ENCODE measurements at places on chromosomes 16 and 17.

DNA sequence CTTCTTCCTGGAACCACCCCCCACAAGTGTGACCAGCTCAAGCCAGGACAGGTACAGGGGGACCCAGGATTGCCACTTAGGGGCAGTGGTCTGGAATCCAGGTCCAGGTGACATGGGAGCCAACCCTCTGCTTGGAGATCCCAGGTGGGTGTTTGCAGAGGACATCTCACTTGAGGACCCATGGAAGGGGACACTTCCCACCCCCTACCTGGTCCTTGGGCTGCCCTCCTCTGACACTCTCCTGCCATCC is 145.5 kb downstream of the SEC14L1 start:
- no peak for DNase-seq

GRCh38 chr17:62745806-62746205 is 62.3 kb downstream of the MARCHF10 start:
- DNase-seq: no peak

DNA sequence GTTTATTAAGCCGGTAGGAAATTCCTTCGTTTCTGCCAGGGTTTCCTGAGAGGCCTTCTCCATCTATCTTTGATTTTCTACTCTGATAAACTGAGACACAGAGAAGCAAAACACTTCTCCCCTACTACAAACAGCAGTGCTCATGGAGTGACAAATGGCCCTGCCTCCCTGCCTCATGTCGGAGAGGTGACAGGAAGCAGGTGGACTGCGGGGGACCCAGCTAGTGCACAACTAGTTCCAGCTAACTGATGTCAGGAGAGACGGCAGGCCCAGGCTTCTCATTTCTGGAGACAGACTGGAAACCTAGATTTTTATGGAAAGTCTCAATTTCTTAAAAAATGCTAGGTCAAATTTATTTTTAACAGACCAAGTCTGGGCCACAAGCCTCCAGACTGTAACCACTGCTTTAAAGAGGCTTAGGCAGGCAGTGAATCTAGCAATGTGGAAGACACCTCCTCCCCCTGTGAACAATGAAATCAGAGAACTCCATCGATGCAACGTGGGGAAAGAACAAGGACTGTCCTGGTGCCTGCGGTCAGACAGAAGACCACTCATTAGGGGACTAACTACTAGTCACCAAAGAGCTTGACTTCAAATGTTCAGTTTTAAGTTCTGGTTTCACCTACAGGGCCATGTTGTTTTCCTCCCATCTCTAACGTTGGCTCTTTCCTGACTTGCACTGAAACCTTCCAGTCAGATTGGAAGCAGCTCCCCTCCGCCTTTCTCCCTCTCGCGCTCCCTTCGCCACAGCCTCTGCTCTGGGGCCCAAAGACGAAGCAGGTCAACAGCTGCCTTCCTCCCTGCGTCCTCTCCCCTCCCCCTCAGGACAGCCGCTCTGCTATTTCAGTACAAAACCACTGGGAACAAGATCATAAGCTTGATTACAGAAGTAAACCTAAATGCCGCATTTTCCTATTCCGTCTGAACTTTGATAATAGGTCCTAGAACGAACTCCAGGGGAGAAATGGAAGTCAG is 17.6 kb downstream of the GTF3C1 start:
- peak; percentile 24 for DNase-seq

DNA sequence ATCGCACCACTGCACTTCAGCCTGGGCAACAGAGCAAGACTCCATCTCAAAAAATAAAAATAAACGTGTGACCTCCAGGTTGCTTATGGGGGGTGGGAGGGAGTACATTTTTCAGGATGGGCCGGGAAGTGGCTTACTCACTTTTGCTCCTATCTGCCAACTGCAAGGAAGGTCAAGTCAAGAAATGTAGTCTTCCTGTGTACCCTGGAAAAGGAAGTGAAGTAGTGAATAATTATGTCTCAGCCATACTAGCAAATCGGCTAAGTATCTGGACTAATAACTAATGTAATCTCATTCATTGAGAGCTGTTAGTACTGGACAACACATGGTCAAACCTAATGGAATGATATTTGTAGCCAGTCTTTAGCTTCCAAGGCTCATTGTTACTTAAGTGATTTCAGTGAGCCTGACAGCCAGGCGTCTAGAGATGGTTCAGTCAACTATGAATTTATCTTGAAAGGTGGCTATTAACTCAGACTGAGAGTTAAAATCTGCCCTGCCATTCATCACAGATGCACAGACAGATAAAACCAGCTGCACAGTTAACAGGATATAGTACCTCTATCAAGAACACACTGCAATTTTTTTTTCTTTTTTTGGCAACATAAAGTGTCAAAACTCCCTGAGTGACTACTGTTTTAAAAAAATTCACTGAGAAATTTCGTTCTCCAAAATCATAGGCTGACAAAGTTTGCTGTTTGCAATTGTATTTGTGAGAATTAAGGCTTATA is 3.7 kb upstream of the TACO1 start:
- DNase-seq: no peak

GRCh38 chr17:386141-386876 is 33.7 kb upstream of the RPH3AL start:
- DNase-seq: peak; percentile 65

DNA sequence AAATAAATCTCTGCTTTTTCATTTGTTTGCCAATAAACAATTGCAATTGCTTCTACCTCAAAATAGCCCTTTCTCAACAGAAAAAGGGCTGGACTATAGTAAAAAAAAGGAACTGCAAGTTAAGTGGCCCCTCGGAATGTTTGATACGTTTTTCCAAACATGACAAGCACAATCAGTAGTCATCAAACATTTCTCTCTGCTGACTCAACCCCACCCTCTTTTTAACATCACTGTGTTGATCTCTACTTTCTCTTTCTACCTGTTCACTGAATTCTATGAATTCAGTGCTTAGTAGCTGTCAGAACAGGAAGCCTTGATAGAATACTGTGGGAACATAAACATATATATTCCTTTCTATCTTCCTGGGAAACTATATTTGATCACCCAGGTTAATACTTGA is 116.5 kb upstream of the AXIN2 start:
- DNase-seq: no peak

- DNase-seq: peak; percentile 38
Observed at GRCh38 chr16:87628940-87629339, 26.6 kb downstream of the JPH3 start.
